ENCODE measurements at places on chromosomes 5 and 9.

GRCh38 chr5:2007496-2007877 lies 124.8 kb upstream of the IRX4 start:
- no peak overlapping the region for H3K4me3 ChIP-seq
- peaks cover 48% of the 10 kb centered on the region for H3K27me3 ChIP-seq
- H3K4me1 ChIP-seq, result peaks cover 5% of the 10 kb centered on the region
- no peak overlapping the region for H3K27ac ChIP-seq

DNA sequence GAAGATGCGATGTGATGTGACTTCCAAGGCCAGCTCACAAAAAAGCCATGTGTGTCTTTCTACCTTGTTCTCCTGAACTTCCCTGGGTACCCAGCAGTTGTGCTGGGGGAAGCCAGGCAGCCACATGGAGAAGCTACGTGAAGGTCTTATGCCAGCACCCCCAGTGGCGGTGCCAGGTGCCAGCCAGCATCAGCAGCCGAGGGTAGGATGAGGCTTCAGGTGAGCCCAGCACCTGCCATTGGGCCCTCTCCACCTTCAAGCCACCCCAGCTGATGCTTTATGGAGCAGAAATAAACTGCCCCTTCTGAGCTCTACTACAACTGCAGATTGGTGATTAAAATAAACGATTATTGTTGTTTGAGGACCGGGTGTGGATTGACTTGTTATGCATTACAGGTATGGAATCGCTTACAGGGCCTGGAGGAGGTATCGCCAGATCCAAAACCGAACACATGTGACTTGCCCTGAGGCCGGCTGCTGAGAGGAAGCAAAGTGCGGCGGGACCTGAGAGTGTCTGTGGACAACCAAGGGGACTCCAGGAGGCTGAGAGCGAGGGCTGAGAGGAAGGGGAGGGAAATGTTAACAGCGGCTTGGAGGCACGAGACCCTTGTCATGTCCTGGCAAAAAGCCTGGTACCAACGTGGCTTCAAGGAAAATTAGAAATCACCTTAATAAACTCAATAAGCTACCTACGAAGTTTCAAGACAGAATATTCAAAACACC lies 36.0 kb upstream of the OLFM1 start:
- DNase-seq, result no peak
- H3K27ac ChIP-seq, result no peak overlapping the region
- no peak overlapping the region for H3K4me3 ChIP-seq
- no peaks in the 10 kb centered on the region for H3K4me1 ChIP-seq
- H3K27me3 ChIP-seq, result peaks cover 33% of the 10 kb centered on the region

GRCh38 chr5:122121479-122122465 lies 7.6 kb upstream of the ZNF474 start:
- H3K27me3 ChIP-seq, result no peaks in the 10 kb centered on the region
- no peak for DNase-seq
- H3K4me3 ChIP-seq, result no peak overlapping the region
- no peak overlapping the region for H3K27ac ChIP-seq
- peaks cover 19% of the 10 kb centered on the region for H3K4me1 ChIP-seq
- no peaks in the 10 kb centered on the region for H3K36me3 ChIP-seq

DNA sequence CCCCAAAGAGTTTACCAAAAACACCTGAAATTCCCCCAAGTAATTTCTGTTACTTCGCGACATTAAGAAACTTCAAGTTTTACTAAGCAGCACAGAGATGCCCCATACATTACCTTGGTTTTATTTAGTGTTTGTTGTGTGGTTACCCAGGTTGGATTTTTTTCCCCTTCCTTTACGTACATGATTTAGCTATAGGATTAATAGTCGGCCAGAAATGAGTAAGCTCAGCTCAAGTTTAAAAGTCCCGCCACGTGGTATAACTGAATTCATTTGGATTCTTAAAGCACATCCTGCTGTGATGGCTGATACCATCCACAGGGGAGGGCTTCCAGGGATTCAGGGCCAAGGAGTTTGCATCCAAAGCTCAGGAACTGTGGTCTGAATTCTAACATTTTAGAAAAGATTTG lies 75.9 kb downstream of the DAP start:
- peaks cover 5% of the 10 kb centered on the region for H3K4me1 ChIP-seq
- no peak overlapping the region for H3K27ac ChIP-seq
- DNase-seq, result no peak
- peaks cover 37% of the 10 kb centered on the region for H3K36me3 ChIP-seq

DNA sequence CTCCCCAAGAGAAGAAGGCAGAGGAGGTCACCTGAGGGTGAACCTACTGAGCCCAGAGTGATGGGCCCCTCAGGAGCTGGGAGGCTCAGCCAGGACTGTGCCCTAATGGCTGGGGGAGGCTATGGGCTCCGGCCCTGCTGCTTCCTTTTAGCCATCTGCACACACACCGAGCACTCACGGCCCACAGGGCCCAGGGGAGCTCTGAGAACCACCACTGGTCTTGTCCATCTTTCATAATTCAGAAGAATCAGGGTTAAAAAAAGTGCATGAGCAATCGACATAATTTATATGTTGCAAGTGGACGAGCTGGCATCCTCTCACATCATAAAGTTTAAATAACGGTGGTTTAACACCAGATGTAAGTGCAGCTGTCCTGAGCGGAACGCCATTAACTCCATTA lies 162.1 kb downstream of the FSTL4 start:
- H3K27ac ChIP-seq, result no peak overlapping the region
- no peaks in the 10 kb centered on the region for H3K4me1 ChIP-seq
- no peak overlapping the region for H3K4me3 ChIP-seq
- no peak for DNase-seq
- no peaks in the 10 kb centered on the region for H3K27me3 ChIP-seq

DNA sequence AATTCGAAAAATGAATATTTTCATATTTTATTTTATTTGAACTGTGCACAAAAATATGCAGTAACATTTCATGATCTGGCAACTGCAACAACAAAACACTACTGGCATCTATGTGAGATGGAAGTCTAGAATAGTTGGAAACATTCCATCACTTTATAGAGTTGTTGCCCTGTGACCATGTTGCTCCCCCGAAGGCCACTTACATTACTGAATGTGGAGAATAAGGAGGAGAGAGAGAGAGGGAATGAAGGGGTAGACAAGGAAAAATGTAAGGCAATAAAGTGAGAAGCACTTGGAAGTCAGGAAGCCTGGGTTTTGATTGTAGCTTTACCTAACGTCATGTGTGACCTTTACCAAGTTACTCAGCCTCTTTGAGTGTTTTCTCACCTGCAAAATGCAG lies 437.2 kb upstream of the EDIL3 start:
- no peak overlapping the region for H3K27ac ChIP-seq
- H3K36me3 ChIP-seq, result no peaks in the 10 kb centered on the region
- no peak for DNase-seq
- no peaks in the 10 kb centered on the region for H3K27me3 ChIP-seq
- no peak overlapping the region for H3K4me3 ChIP-seq
- H3K4me1 ChIP-seq, result peaks cover 4% of the 10 kb centered on the region

DNA sequence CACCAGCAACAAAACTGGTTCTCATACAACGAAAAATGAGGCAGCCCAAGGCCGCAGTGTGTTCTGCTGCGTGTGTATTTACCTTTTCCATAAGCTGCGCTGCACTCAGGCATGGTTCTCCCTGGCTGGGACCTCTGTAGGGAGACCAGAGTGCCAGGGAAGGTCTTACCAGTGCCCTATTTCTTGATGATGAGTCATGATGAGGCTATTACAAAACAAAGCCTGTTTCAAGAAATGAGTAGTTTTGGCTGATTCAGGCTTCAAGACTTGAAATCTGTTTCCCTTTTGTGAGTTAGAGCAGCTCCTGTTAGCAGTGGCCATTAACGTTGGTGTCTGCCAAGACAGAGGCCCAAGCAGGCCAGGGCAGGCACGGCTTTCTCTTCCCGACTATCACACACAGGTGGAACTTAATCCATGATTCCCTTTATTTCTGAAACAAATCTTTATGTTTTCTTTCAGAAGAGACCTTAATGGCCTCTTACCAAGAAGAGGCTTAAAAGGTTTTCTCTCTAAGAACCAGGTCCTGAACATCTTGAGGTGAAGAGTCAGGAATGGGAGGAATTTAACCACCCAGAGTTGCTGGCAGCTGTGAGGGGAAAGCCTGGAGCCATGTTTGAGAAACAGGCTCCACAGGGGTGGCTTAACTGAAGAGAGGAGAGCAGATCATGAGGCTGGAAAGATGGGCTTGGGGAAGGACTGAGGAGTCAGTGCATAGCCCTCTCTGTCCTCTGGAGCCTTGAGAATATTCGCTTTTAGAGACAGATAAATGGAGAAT lies 41.4 kb upstream of the TIFAB start:
- no peak overlapping the region for H3K4me3 ChIP-seq
- H3K27ac ChIP-seq, result no peak overlapping the region
- peak; percentile 29 for DNase-seq
- H3K4me1 ChIP-seq, result peaks cover 25% of the 10 kb centered on the region
- peaks cover 3% of the 10 kb centered on the region for H3K36me3 ChIP-seq

- H3K36me3 ChIP-seq, result peaks cover 14% of the 10 kb centered on the region
- H3K27ac ChIP-seq, result no peak overlapping the region
- H3K4me1 ChIP-seq, result no peaks in the 10 kb centered on the region
- no peak for DNase-seq
Measured at GRCh38 chr9:105510024-105510423, 47.9 kb upstream of the FKTN start.

GRCh38 chr9:131578021-131578420 lies 32.7 kb downstream of the PRRT1B start:
- peak overlapping the region; percentile 68 for H3K27ac ChIP-seq
- DNase-seq, result no peak
- H3K4me3 ChIP-seq, result peak overlapping the region; percentile 27
- H3K4me1 ChIP-seq, result peaks cover 9% of the 10 kb centered on the region
- H3K27me3 ChIP-seq, result no peaks in the 10 kb centered on the region

DNA sequence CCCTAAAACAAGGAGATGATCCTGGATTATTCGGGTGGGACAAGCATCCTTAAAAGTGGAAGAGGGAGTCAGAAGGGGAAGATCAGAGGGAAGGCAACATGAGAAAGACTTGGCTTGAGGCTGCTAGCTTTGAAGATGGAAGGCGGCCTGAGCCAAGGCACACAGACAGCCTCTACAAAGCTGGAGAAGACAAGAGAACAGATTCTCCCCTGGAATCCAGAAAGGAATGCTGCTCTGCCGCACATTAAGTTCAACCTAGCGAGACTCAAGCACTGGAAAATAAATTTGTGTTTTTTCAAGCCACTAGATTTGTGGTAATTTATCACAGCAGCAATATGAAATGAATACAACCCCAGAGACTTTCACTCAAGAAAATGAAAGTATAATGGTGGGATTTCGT lies 17.9 kb downstream of the SLC36A3 start:
- H3K4me3 ChIP-seq, result peak overlapping the region; percentile 18
- H3K4me1 ChIP-seq, result peaks cover 4% of the 10 kb centered on the region
- DNase-seq, result no peak
- H3K27me3 ChIP-seq, result no peaks in the 10 kb centered on the region
- H3K36me3 ChIP-seq, result no peaks in the 10 kb centered on the region

- no peak overlapping the region for H3K27ac ChIP-seq
- DNase-seq, result no peak
- H3K27me3 ChIP-seq, result peaks cover 2% of the 10 kb centered on the region
- H3K4me3 ChIP-seq, result no peak overlapping the region
Measured at GRCh38 chr5:15452781-15453180, 47.2 kb upstream of the FBXL7 start.

DNA sequence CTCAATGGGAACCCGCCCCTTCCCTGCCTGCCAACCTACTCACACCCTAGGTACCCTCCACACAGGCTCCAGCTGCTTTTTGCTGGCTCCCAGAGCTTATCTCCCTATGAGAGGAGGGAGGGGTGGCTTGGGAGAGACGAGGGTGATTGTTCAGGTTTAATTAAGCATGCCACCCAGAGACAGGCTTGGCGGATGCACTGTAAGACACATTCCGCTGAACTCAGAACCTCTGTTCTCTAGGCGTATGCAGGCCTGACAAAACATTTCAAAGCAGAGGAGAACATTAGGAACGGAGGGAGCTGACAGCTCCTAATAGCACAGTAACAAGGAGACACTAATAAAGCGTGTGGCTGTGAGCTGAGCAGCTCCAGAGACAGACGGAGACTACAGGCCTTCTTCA lies 80.1 kb downstream of the TRIM32 start:
- DNase-seq, result no peak
- H3K27me3 ChIP-seq, result no peaks in the 10 kb centered on the region
- no peaks in the 10 kb centered on the region for H3K36me3 ChIP-seq

DNA sequence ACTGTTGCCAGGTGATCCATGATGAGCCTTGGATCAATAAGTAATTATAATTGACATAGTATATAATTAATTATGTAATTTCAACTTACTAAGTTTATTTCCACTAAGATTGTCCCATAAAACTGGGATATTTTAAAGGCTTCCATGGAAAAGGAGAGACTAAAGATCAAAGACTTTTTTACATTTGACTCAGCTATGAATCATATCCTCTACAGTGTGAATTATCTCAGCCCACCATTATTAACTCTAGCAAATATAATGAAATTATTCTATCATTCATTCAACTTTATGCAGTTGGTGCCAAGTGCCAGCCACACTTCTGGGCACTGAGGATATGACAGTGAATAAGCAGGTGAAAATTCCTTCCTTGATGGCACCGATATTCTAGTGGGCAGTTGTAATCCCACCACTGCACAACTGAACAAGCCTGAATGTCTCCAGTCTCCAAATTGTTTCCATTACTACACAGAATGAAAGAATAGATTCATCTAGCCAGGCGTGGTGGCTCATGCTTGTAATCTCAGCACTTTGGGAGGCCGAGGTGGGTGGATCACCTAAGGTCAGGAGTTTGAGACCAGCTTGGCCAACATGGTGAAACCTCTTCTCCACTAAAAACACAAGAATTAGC lies 21.9 kb upstream of the TXN start:
- H3K36me3 ChIP-seq, result no peaks in the 10 kb centered on the region
- no peaks in the 10 kb centered on the region for H3K4me1 ChIP-seq
- no peak overlapping the region for H3K4me3 ChIP-seq
- H3K27ac ChIP-seq, result no peak overlapping the region

DNA sequence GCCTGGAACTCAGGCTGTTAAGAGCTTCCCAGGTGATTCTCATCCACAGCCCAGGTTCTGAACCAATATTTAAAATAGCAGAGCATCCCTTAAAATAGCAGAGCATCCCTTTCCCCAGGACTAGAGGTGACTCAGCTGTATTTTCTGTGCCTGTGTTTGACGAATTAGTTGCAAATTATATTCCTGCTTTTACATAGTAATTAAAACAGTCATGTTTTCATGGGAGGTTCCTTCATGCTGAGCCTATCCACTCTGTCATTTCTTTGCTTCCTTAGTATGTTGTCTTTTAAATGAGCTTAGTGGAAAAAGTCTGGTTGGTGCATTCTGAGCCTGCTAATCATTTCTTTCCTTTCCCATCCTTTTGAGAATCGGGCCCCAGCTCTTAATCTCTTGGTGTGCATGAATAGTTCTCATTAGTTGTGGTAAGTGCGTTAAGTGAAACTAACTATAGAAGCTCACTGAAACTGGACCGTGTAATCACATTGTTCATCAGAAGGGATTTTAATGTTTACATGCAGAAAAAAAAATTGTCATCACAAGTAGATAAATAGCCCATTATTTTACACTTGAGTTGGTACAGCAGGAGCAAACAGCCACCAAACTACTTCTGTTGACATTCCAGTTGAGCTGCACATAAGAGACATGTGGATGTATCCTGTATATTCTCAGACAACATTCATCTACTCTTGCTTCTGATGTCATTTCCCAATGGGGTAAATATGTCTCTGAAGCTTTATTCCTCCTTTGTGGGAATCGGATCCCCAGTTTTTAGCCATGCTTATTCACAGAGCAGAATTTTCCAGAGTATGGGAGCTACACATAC lies 596.9 kb upstream of the WWC1 start:
- H3K4me1 ChIP-seq, result peaks cover 16% of the 10 kb centered on the region
- no peaks in the 10 kb centered on the region for H3K27me3 ChIP-seq
- no peaks in the 10 kb centered on the region for H3K36me3 ChIP-seq
- H3K27ac ChIP-seq, result no peak overlapping the region
